SIG-M5 (cell line): ENCODE measurements at places on chromosomes 2 and 18.
A peak's percentile ranks its signal among the peaks of the same experiment; 100 is the strongest.

- DNase-seq, result no peak
These were observed 62.2 kb downstream of the EPB41L3 start for GRCh38 chr18:5481621-5482020.

GRCh38 chr2:10923008-10923375, 11.3 kb downstream of the KCNF1 start:
- DNase-seq, result no peak

DNA sequence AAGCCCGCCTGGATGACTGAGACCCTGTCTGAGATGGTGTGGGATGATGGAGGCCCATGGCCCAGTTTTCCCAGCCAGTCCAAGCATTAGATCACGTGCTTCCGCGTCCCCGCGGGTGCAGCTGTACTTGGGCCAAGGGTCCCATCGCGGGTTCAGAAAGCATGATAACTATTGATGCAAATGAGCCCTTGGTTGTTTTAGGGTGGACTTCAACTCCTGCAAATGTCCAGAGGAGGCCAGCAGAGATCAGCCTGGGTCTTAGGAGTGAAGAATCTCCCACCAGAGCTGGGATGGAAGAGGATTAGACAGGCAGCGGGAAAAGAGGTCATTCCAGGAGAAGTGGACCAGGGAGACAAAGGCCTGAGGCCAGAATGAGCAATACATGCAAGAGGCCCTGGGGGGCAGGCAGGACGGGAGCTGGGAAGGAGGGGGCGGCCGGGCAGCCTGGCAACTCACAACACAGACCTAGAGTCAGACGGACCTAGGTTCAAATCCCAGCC, 89.9 kb upstream of the TMEM247 start:
- no peak for DNase-seq

GRCh38 chr2:225536036-225536435, 136.5 kb downstream of the NYAP2 start:
- no peak for DNase-seq

- no peak for DNase-seq
These were observed 1.4 kb downstream of the LAMA1 start for GRCh38 chr18:7116001-7116730.

DNA sequence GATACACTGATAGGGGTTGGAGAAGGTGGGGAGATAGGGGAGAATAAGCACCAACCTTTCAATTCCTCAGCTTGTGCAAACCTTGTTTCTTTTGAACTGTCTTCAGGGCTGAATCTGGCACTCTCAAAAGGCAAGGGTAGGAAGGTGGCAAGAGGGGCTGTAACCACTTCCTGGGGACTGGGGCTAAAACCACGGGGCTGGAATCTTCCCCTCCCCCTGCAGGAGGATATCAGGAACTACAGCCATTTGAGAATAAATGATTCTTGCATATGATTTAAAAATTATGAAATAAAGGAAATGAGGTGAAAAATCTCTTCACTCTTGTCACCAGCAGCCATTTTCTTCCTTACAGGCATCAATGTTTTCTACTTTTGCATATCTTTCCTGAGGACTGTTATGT, 50.8 kb downstream of the ATOH8 start:
- DNase-seq, result no peak

DNA sequence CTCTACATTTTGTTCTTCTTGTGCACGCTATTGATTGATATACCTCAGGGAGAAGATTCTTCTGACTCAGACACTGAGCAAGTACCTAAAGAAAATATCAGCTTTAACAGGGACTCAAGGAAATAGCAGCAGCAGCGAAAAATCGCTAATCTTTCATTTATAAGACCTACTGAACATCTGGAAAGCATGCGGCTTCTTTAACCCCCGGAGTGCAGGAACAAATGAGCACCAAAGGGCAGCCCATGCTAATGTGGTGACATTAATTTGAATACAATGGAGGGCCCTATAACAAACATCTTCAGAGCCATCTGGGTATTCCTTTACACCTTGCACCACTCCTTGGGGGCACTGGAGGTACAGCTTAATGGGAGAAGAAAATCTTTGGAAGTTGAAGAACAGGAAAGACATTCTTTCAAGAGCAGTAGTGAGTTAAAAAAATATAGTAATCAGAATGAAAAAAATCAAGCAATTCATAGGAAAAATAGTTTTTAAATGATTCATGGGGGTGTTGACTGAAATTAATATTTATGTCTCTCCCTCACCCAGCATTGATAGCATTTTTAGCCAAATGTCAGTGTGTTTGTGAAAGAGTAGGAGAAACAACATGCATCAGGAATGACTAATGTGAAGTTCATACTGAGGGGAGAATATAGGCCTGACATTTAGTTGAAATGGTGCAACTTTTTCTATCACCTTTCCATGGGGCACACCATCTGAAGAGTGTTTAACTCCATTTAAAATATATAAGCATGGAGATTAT, 281.7 kb downstream of the HRH4 start:
- DNase-seq, result no peak

DNA sequence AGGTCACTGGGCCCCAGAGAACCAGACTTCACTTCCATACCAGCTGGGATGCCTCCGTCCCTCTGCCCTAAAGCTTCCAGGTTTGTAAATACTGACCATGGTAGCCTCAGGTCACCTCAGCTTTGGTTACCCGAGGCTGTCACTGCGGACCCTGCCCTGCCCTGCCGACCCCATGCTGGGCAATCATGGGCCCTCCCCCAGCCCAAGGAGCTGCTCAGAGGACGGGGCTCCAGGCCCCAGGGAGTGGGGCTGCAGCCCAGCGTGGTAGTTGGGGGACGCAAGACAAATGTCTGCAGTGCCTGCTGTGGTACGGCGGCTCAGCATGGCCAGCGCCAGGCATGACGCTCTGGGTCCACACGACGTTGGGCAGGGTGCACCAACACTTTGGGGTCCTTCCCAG, 25.3 kb downstream of the RAMP1 start:
- no peak for DNase-seq

GRCh38 chr18:63974991-63975390, 5.1 kb downstream of the SERPINB8 start:
- DNase-seq, result peak; percentile 43
